Activated CD4-positive, alpha-beta memory T cell treated with anti-CD3 and anti-CD28 coated beads for 36 hours (primary cell): ENCODE measurements at places on chromosomes 2 and 18.

- DNase-seq: no peak
- no peak overlapping the region for H3K27ac ChIP-seq
- H3K27me3 ChIP-seq: no peaks in the 10 kb centered on the region
- no peaks in the 10 kb centered on the region for H3K4me1 ChIP-seq
- no peaks in the 10 kb centered on the region for H3K36me3 ChIP-seq
Measured at GRCh38 chr2:17258861-17259260, 259.4 kb downstream of the RAD51AP2 start.

DNA sequence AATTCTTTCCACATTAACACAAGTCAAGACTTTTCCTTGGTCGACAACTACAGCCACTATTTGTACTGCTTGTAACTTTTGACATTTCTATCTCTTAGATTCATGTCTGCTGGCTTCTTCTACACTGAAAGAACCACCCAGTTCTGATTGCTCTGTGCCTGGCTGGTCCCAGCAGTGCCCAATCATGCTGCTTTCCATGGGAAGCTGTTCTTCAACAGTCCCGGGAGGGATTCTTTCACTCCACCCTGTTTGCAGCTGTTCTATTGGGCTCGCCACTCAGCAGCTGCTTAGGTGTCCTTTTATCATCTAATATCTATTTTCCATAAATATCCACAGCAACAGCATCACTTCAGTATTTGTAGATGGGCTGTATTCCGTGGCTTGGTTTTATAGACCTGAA lies 471.1 kb upstream of the SMIM21 start:
- no peaks in the 10 kb centered on the region for H3K4me1 ChIP-seq
- H3K27ac ChIP-seq: no peak overlapping the region
- H3K27me3 ChIP-seq: no peaks in the 10 kb centered on the region

GRCh38 chr2:165757906-165758675 lies 36.0 kb downstream of the GALNT3 start:
- H3K36me3 ChIP-seq: no peaks in the 10 kb centered on the region
- DNase-seq: no peak

GRCh38 chr2:226399006-226399405 lies 400.6 kb downstream of the IRS1 start:
- peaks cover 8% of the 10 kb centered on the region for H3K27me3 ChIP-seq
- no peak for DNase-seq
- no peak overlapping the region for H3K27ac ChIP-seq

GRCh38 chr18:61998957-61999356 lies 106.2 kb upstream of the RNF152 start:
- no peak overlapping the region for H3K27ac ChIP-seq
- peaks cover 6% of the 10 kb centered on the region for H3K4me1 ChIP-seq
- H3K36me3 ChIP-seq: peaks cover 2% of the 10 kb centered on the region
- H3K27me3 ChIP-seq: no peaks in the 10 kb centered on the region
- DNase-seq: no peak
